ENCODE measurements at places on chromosomes 3 and 15.

- no peak for DNase-seq
These were observed 5.1 kb downstream of the ABI3BP start for GRCh38 chr3:100988080-100988479.

DNA sequence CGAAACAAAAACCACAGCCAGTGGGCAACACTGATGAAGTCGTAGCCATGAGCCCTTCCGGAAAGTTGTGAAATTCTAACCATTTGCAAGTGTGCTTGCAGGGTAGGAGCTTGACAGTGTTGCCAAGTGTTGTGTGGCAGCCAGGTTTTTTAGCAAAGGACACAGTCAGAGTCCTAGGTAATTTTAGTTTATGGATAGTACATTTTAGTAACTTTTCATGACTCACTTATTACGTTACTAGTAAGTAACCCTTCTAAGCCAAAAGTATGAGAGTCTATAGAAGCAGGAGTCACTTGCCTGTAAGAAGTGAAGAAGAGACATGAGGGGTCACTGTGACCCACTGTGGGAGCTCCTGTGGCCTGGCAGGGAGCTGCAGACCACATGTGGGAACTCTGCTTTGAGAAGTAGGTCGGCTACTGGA is 54.8 kb upstream of the ADPGK start:
- DNase-seq = no peak

DNA sequence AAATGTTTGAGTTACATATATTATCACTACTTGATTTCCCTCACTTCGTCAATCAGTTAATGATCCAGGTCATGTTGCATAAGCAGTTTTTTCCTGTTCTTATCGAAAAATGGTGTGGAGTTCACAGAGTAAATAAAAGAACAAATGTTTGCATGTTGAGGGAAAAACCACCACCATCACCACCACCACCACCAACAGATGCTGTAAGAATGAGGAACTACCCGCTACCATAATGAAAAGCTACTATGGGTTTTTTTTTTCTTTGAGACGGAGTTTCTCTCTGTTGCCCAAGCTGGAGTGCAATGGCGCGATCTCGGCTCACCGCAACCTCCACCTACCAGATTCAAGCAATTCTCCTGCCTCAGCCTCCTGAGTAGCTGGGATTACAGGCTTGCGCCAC is 27.6 kb downstream of the RUBCN start:
- DNase-seq = no peak

DNA sequence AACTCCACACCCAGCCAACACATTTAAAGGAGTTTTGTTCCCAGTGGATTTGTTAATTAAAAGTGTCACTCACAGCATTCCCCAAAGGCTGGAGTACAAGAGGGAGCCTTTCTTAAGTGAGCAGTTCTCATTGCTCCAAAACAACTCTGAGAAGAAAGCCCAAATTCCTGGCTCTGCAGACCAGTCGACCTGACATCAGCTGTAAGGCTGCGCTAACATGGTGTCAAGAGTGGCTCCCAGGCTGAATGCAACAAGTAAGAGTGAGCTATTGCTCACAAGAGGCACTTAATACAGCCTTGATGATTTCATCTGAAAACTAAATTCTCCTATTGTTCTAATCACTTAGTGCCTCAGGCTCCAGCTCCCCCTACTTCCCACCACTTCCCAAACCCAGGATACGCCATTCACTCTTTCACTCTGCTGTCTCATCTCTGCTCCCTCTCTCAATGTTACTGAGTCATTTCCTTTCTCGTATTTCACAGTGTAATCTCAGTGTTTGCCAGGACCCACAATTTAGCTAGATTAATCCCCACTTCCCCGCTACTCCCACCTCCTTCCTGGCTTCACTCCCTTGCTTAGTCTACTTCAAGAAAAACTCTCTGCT is 81.8 kb downstream of the WWTR1 start:
- DNase-seq = no peak

DNA sequence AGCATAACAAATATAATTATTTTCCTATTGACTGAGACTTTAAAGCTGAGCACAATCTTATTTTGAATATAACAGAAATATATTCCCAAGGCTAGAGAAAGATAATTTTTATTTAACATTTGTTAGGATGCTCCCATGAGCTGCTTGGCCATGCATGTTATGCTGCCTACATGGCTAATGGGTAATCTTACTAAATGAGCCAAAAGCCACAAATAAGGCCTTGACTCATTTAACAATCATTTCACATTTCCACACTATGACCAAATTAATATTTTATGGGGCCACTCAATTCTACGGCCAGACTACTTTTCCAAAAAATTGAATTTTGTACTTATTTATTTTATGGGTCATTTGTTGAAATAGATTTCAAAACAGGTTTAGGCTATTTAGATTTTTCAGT is 141.7 kb downstream of the MEIS2 start:
- no peak for DNase-seq

DNA sequence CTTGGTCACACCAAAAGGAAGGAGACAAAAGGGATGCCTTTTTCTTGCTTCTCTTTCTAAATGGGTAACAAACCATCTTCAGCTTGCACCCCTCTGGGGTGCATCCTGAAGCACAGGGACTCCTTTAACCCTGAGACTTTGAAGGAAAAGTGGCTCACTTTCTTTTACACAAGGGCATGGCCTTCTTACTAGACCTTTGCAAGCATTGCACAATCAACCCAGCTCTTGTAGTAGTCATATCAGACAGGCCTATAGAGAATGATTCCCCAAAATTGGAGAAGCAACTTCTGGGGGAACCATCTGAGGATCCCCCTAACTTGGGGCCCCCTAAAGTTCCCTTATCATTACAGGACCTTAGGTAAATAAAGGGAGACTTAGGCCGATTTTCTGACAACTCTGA is 56.1 kb upstream of the GK5 start:
- DNase-seq = no peak

- DNase-seq = no peak
These were observed 301.8 kb upstream of the TBC1D5 start for GRCh38 chr3:18044191-18044590.

DNA sequence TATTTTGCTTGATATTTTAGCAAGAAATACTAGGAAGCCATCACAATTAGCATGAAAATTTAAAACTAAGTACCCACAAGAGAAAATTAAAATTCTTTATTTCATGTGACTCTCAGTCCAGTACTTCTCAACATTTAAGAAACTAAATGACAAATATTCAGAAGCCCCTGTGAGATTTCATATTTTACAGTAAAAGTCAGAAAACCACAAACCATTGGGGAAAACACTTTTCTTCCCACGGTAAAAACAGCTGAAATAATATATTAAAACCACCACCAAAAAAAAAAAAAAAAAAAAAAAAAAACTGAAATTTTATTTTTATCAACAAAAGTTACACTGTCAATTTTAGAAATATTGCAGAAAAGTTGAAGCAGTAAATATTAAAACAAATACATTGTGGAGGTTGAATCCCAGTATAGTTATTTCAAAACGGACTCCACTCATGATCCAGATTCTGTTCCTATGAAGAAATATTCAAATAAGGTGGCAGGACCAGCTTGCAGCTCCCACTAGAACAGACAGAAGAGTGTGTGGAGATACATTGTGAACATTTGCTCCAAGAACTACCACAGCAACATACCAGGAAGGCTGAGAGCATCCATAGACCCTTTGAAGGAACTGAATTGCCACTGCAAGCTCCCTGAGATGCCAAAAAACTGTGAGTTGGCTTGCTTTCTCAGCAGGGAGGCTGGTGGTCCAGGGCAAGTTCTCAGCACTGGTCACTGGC is 308.2 kb downstream of the CTNNB1 start:
- no peak for DNase-seq

- DNase-seq = no peak
These were observed 220.2 kb downstream of the VPS13C start for GRCh38 chr15:61840090-61840489.

GRCh38 chr15:73366766-73367623 is 1.8 kb downstream of the HCN4 start:
- peak; percentile 25 for DNase-seq

DNA sequence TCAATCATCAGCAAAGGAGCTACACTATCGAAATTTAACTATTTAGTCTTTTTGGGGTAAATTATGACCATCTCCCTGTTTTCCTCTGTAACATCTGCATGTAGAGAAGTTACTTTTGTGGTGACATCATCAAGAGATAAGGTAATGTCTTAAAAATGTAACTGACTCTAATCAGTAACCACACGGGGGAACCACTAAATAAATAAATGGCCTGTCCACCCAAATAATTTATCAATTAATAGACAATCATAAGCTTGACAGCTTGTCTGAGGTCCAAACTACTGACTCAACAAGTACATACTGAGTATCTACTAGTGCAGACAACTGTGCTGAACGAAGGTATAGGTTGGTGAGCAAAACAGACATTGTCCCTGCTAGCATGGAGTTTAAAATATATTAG is 219.3 kb downstream of the SLC9A9 start:
- no peak for DNase-seq

DNA sequence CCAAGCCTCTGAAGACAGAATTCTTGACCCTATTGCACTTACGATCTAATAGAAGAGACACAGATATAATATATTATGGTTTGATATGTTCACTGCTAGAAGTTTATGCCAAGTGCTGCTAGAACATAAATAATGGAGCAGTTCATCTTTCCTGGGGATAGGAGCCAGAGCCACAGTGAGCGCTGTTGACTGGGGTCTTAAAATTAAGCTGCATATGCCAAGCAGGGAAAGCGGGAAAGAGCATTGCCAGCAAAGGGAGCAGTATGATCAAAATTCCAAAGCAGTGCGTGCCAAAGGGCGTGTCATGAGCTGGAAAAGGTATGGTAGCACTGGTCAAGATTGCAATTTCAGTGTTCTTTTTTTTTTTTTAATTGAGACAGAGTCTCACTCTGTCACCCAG is 49.1 kb upstream of the ABHD2 start:
- DNase-seq = no peak

DNA sequence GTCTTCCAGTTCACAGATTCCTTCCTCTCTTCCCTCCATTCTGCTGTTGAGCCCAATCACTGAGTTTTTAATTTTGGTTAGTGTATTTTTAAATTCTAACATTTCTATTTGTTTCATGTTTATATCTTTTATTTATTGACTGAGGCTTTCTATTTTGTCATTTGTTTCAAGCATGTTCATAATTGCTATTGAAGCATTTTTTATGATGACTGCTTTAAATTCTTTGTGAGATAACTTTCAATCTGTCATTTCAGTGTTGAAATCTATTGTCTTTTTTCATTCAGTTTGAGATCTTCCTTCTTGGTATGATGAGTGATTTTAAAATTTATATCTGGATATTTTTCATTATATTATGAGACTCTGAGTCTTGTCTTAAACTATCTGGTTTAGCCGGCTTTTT is 192.3 kb downstream of the RPLP1 start:
- DNase-seq = no peak

GRCh38 chr15:61195116-61196002 is 33.7 kb downstream of the RORA start:
- DNase-seq = peak; percentile 62

DNA sequence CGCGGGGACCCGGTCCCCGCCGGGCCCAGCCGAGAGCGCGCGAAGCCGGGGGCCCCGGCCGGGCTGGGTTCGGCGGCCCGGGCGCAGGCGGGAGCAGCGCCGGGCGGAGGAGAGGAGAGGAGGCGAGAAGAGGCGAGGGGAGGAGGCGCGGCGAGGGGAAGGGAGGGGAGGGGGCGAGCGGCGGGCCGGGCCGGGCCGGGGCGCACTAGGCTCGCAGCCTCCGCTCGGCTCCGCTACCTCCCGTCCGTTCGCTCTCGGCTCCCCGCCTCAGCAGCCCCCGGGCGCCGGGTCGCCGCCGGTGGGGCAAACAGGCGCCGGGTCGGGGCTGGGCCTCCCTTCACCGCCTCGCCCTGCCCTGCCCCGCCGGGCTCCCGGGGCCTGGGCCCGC is 351 bp downstream of the INSYN1 start:
- DNase-seq = no peak

DNA sequence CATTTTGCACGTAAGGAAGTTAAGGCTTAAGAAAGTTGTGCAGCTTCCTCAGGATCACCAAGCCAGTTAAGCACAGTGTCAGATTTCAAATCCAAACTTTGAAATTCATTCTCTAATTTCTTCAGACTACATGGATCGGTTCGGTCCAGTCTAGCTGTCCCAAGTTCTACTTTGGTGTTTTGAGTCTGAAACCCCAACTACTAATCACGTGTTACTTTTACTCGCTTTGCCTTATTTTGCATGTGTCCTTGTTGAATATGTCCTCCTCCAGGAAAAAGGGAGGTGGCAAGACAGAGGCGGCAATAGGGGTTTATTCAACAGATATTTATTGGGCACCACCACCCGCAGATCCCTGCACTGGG is 522 bp upstream of the GXYLT2 start:
- peak; percentile 19 for DNase-seq

GRCh38 chr15:73686781-73687256 is 2.6 kb downstream of the CD276 start:
- DNase-seq = no peak

GRCh38 chr3:149726716-149727407 is 25.4 kb downstream of the COMMD2 start:
- DNase-seq = no peak

DNA sequence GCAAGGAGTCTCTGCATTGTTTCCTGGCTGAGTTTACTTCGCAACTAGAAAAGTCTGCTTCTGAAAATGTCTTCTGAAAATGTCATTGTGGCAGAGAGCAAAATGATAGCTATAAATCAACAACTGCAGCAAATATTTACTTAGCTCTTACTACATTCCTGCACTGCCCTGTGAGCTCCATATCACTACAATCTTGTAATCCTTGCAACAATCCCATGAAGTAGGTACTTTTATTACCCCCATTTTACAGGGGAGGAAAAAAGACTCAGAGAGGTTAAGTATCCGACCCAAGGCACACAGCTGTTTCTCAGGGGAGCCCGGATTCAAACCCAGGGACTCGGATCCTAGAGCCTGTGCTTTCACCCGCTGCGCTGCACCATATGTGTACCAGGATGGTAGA is 34.2 kb upstream of the SPTBN5 start:
- DNase-seq = no peak

All from NCI-H524 (cell line).